ENCODE measurements at places on chromosomes 5 and 9.
A peak's percentile ranks its signal among the peaks of the same experiment; 100 is the strongest.

- no peak for DNase-seq
These were observed 39.6 kb upstream of the SAP30L start for GRCh38 chr5:154406231-154406630.

DNA sequence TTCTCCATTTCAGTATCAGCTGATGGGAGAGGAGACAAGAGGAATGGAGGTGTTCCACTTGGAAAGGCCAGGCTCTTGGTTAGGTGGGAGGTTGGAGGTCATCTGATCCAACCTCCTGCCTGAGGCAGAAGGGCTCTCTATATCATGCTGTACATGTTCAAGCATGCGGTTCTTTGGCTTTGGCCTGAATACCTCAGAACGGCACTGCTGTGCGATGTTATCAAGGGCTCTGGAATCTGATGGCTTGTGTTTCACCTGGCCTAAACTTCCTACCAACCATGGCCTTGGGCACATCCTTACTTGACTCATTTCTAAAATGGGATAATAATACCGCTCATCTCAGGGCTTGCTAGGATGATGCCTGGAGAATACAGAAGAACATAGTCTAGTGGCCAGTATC, 90.1 kb upstream of the FAM169A start:
- no peak for DNase-seq

GRCh38 chr9:68919661-68920060, 94.3 kb downstream of the PRKACG start:
- no peak for DNase-seq

- DNase-seq = no peak
These were observed 12.0 kb downstream of the PDGFRB start for GRCh38 chr5:150143350-150144245.

GRCh38 chr5:43674536-43674935, 71.6 kb downstream of the NNT start:
- DNase-seq = no peak

GRCh38 chr9:95078511-95078910, 239.0 kb downstream of the FANCC start:
- DNase-seq = no peak

DNA sequence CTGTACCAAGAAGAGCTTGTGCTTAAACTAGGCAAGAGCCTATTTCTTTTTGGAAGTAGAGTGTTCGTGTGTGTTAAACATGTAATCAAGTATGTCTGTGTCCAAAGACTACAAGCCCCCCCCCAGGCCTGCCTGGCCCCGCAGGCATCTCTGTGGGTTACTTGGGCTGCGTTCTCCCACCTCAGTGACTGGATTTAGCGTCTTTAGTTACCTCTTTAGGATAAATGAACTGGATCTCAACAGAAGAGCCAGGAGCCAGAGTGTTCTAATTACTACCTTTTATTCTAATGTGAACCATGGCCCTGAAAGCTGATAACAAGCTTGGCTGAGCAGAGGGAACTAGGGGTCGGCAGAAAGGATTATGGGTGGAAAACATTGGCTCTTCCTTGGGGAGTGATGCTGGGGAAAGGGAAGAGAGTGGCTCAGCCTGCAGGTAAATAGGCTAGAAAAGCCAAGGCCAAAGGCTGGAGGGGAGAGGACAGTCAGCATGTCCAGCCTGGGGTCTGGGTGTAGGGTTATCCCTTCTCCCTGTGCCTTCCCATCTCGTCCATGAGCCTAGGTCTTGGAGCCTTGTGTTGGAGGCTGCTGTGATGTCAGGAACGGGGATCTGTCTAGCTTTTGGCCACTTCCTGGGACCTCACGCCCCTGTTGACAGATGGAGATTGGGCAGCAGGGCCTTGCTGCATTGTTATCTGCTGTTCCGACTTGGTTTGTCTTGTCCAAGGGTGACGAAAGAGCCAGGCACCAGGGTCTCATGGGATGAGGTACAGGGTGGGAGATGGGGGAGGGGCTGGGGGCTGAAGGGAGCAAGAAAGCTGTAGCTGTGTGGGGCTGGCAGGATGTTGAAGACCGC, 11.1 kb downstream of the CD74 start:
- no peak for DNase-seq

DNA sequence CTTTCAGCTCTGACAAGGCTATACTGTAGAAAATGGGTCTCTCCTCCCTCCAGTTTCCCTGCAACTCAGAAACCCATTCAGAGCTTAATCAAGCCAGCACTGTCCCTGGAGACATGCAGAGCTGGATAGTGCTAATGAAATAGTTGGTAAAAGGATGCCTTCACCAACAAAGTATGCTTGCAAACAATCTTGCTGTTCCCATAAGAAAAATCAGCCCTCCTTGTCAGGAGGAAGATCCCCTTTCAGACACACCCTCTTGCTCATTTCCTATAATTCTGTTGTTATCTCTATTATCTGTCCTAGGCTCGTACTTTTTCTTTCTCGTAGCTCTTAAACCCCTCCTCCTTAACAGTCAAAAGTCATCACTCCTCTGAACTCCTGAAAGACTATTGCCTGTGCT, 9.9 kb upstream of the OSMR start:
- DNase-seq = no peak

GRCh38 chr5:109668668-109669422, 20.9 kb upstream of the MAN2A1 start:
- DNase-seq = no peak

GRCh38 chr9:129497005-129497812, 123.7 kb downstream of the C9orf50 start:
- DNase-seq = peak; percentile 73

DNA sequence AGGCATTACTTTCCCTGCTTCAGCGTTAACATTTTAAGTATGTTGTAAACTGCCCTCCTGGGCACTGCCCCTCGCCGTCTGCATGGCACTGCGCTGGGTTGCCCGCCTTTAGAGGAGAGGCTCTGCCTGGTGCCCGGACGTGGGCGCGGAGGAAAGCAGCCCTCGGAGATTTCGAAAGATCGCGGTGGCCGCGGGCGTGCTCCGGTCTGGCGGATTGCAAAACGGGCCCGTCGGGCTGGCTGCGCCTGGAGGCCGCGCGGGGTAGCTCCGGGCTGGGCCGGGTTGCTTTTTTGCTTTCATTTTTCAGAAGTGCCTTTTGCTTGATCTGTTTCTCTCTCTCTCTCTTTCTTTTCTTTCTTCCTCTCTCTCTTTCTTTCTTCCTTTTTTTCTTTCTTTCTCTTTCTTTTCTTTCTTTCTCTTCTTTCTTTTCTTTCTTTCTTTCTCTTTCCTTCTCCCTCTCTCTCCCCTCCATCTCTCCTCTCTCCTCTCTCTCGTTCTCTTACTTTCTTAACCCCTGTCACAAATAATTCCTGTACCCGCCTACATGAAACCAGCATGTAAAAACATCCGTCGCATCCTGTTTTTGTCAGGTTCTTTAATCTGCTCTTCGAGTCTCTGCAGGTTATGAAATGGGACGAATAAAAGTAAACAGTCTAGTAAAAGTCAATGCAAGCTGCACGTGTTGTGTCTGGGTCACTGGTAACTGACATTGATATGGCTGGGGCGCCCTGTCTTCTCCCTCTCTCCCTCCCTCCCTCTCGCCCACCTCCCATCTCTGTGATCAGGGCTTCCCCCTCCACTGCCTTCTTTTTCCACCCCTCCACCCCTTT, 1.7 kb downstream of the FST start:
- DNase-seq = no peak

- no peak for DNase-seq
These were observed 24.9 kb downstream of the ARHGEF37 start for GRCh38 chr5:149605998-149606724.

DNA sequence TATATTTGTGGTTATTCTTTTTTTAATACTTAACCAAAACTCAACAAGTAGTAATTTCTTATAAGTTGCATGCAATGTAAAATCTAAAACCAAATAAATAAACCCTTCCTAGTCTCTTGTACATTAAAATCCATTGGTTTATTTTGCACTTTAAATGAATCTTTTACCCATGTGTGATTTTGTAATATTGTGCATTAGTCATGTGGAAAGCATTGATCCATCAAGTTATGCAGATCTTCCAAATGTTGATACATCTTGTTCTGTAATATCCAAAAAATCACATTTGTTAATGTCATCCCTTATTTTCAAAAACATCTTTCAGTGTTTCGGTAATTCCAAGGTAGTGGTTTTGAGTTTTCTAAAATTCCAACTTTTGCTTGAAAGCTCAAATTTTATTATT, 63.3 kb downstream of the CWC27 start:
- DNase-seq = no peak

GRCh38 chr5:136840601-136841000, 475.3 kb upstream of the TRPC7 start:
- DNase-seq = no peak

GRCh38 chr5:10985091-10985720, 224.2 kb upstream of the DAP start:
- no peak for DNase-seq

DNA sequence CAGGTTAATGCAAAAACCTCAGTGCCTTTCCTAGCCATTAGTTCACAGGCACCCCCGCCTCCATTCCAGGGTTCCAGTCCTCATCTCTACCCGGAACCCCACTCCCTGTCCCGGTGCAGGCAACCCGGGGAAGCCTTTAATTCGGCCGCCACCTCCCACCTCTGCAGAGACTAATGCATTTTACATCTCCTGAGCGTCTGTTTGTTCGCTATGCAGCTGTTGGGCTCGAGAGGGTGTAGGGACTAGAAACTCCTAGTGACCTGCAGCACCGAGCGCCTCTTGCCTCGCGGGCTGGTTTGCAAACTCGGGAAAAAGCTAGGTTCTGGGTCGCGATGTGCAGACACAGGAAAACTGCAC, 3.6 kb downstream of the GDNF start:
- DNase-seq = no peak
